ENCODE measurements at places on chromosomes 5 and 9.
A peak's percentile ranks its signal among the peaks of the same experiment; 100 is the strongest.

GRCh38 chr9:111559000-111559610, 34.1 kb downstream of the ZNF483 start:
- DNase-seq: no peak

DNA sequence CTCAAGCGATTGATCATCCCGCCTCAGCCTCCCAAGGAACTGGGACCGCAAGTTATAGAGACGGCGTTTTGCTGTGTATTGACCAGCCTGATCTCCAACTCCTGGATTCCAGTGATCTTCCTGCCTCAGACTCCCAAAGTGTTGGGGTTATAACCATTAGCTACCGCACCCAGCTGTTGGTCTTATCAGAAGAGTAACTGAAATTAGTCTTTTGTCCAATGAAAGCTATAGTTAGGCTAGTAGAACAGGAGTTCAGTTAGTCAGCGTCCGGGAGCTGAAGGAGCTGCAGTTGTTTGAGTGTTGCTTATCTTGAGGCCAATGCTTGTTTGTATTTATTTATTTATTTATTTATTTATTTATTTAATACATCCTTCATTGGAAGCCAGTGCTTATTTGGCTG, 3.2 kb upstream of the MIGA2 start:
- no peak for DNase-seq

GRCh38 chr5:178234121-178234749, 1.6 kb upstream of the PHYKPL start:
- no peak for DNase-seq

DNA sequence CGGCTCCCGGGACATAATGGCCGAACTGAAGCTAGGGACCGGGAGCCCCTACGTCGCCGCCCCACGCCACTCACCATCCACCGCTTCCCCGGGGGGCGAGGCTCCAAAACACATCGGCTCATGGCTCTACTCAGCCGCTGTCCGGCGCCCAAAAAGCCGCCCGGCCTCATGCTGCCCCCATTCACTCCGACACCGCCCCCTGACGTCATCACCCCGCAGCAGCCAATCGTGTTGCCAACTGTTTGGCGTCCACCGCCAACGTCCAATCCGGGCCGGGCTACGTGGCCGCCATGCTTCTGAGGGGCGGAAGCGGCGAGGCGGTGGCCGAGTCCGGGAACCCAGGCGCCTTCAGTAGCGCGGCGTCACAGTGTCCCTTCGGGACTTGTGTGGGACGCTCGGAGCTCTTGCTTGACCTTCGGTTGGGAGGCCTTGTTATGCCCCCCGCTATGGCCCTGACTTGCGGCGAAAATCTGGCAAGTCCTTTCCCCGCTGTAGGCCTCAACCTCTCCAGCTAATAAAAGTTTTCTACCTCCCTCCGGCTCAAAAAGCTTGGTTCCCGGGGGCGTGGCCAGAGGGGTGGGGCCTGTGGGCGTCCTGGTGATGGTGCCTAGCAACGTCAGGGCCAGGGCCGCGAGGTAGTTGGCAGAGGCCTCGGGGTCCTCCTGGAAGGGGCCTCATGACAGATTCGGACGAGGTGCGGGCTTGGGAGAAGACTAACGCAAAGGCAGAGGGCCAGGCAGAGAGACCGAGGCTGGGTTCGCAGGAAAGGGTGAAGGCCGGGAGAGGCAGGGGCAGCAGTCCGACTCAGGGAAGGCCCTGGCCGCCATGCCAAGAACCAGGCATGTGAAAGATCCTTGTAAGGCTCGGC, at the start of the genes PTRH1 and TTC16:
Gene PTRH1 (minus strand): TSS at position 194 of the 868 bp plus-strand sequence. CDS start 24 bp downstream, at position 170.
Gene TTC16 (plus strand): TSS at position 610 of the 868 bp plus-strand sequence. CDS start 67 bp downstream, at position 677.
- DNase-seq: peak; percentile 95

DNA sequence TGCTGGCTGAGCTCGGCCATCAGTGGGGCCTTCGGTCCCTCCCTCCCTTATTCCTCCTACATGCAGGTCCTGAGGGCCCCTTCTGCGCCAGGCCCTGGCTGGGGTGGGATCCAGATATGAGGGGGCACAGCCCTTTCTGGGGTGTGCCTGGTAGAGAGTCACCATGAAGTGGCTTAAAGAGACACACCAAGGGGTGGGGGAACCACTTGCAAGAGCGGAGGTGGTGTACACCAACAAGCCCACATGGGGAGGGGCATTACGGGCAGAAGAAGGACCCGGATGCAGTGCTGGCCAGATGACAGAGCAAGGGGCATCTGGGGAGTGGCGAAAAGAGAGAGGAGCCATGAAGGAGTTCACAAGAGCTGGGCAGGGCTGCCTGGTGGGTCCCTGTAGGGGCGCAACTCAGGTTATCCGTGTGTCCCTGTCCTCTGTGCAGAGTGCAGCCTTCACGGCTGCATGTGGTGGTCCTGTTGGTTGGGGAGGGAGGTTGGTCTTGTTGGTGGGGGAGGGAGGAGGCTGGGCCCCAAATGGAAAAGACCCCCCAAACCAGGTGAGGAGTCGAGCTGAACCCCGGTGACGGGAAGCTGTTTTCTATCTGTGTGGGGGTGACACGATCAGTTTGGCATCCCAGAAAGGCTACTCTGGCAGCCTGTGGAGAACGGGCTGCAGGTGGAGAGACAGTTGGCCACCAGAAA, 158.1 kb downstream of the DAB2IP start:
- DNase-seq: no peak

DNA sequence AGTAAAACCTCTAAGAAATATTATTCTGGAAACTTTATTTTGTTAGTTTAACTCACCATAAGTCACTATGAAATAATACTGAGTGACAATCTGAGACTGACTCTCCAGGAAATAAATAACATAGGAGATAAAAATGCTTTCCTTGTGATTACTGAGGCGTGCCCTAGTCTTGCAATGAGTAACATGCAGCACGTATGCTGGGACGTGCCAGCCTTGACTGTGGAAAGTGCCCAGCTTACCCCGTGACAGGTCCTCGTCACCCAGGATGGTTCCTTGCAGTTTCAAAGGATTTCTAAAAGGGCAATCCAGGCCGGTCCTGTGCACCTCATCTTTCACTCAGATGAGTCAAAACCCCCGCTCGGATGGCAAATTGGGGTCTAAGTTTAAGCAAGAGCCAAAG, 720.8 kb upstream of the ADAMTS16 start:
- DNase-seq: no peak

- no peak for DNase-seq
Measured at GRCh38 chr5:151592855-151593408, 1.8 kb upstream of the FAT2 start.

- DNase-seq: no peak
Measured at GRCh38 chr5:149223081-149223848, 48.4 kb upstream of the AFAP1L1 start.

- DNase-seq: no peak
Measured at GRCh38 chr9:88689509-88690298, 154.7 kb downstream of the NXNL2 start.

DNA sequence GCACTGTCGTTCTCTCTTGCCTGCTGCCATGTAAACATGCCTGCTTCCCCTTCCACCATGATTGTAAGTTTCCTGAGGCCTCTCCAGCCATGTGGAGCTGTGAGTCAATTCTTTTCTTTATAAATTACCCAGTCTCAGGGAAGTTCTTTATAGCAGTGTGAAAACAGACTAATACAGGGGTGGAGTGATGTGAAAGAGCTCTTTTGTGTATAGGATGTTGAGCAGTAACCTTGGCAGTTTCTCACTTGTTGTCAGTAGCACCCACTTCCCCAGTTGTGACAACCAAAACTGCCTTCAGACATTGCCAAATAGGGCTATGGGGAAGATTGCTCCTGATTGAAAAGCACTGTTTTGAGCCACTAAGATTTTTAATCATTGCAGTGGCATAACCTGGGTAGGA, 552.2 kb upstream of the ZNF462 start:
- no peak for DNase-seq

DNA sequence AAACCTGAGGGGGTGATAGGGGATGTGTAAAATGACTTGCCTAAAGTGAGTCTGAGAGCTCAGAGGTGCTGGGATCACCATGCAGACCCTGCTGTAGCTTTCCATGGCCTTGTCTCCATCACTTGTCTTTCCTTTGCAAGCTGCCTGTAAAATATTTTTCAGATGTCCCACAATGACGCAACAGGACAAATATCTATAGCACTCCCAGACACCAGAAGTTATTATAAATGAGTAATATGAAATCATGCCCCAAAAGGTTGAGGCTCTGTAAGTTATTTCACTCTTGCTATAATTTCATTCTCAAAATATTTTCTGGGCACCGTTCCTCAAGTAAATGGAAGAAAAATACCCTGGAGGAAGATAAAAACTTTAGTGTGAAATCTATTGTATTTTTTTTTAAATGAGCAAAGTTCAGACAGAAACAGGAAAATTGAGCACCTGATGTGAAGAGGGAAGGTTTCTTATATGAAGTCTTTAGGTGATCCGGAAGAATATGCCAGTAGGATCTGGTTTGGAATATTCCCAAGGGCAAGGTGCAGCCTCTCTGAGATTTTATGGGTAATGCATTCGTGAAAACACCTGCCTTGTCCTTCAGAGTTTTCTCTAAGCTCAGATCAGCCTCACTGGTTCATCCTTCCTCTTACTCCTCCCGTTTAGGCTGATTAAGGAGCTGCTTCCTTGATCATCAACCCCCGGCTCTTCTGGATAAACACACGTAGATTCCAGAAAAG, 138.3 kb upstream of the DMAC1 start:
- no peak for DNase-seq

- DNase-seq: no peak
Measured at GRCh38 chr9:88059469-88059868, 78.8 kb downstream of the SPATA31C2 start.

GRCh38 chr9:73176450-73176875, 24.8 kb downstream of the ANXA1 start:
- no peak for DNase-seq

GRCh38 chr9:131318231-131319085, 28.9 kb downstream of the PLPP7 start:
- no peak for DNase-seq

DNA sequence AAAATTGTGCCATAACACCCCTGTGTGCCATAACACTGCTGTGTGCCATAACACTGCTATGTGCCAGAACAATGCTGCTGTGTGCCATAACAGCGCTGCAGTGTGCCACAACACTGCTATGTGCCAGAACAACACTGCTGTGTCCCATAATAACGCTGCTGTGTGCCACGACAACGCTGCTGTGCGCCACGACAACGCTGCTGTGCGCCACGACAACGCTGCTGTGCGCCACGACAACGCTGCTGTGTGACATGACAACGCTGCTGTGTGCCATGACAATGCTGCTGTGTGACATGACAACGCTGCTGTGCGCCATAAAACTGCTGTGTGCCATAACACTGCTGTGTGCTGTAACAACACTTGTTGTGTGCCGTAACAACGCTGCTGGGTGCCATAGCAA, 25.9 kb downstream of the CFAP90 start:
- no peak for DNase-seq

DNA sequence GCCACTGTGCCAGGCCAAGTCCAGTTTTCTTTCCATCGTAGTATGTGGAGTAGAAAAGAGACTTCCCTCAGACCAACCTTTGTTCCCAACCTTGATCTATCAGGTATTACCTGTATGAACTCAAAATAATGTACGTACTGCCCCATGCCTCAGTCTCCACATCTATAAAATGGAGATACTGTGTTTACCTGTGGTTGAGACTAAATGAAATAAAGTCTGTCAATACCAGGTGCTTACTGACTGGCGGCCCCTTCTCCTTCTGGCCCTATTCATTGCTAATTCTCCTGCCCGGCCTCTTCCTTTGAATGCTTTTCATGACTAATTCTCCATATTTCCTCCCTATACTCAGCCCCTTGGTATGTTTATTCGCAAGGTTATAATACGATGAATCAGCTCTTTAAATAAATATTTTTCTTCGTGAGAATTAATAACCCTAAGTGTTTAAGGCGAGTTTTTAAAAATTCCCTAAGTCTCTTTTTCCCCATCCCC, 89.6 kb upstream of the BASP1 start:
- DNase-seq: peak; percentile 94

DNA sequence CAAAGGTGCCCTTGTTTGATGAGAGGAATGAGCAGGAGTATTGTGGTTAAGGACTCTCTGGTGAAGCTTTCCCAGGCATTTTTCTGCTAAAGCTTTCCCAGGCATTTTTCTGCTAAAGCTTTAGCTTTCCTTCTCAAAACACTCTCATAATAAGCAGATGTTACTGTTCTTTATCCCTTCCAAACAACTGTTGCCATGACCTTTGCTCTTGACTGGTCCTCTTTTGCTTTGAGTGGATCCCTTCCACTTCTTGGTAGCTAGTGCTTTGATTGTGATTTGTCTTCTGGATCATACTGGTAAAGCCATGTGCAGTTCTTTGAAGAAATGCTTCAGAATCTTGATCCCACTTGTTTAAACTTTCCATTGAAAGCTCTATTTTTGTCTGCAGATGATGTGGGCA, 85.8 kb downstream of the GPBP1 start:
- no peak for DNase-seq

- no peak for DNase-seq
Measured at GRCh38 chr9:27468462-27469110, 55.5 kb upstream of the IFNK start.

- no peak for DNase-seq
Measured at GRCh38 chr9:101848485-101848919, 110.1 kb upstream of the GRIN3A start.

DNA sequence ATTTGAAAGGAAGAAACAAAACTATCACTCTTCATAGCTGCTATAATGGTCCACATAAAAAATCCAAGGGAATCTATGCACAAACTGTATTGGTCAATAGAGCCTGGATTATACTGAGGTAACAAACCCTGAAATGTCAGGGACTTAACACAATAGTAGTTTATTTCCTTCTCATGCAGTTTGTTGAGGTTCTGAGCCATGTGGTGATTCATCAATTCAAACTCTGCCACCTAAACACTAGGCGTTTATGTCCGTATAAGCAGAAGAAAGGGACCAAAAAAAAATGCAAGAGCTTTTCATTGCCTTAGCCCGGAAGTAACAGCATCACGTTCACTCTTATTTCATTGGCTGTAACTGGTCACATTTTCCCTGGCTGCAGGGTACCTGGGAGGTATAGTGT, 464.7 kb downstream of the ZSWIM6 start:
- no peak for DNase-seq

- no peak for DNase-seq
Measured at GRCh38 chr5:116671211-116671736, 96.7 kb upstream of the SEMA6A start.

DNA sequence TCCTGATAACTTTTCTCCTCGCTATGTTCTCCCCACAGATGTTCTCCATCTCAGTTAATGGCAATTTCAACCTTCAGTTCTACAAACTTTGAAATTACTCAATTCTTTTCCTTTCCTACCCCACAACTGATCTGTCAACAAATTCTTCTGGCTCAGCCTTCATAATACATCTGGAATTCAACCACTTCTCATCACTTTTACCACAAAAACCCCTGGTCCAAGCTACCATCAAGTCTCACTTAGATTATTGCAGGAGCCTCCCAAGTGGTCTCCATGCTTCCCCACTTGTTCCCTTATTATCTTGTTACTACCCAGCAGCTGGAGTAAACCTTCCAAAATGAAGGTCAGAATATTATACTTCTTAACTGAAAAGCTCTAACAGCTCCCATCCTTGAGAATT, 110.1 kb downstream of the FBN2 start:
- no peak for DNase-seq

DNA sequence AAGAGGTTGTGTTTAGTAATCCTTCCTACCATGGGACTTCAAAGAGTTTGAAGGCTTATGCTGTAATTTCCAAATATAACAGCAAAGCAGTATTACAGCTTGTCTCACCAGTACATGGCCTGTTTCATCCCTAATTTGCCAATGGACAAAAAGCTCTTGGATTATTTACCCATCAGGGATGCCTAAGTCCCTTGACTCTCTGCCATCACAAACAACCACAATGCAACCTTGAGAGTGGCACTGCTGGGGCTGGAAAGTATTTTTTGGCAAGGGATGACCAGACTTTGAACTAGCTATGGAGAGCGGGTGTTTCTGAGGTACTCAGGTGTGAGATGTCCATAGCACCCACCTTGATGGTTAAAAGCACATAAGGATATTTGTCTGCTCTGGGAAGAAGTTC, 9.1 kb downstream of the MAMDC2 start:
- no peak for DNase-seq

- no peak for DNase-seq
Measured at GRCh38 chr9:87853302-87853701, 29.4 kb upstream of the SPATA31E1 start.

Measured in endothelial cell of umbilical vein (primary cell).